ENCODE measurements at places on chromosomes 12 and 14.

DNA sequence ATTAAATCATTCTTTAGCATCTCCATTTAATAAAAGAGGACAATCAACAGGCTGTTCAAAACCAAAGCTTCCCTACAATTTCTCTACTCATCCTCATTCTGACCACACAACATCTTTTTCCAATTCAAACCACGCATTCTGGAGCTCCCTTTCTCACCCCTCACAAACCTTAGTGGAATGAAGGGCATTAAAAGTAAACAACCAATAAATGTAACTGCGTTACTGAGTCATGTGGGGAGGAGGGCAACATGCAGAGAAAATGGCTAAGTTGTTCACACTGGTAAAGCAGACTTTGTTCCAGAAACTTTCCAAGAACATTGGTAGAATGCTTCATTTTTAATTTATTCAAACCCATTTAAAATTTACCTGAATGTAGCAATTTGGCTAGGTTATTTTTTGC, 19.6 kb downstream of the SOX5 start:
- no peak overlapping the region for H3K27ac ChIP-seq
- H3K36me3 ChIP-seq, result no peaks in the 10 kb centered on the region
- H3K4me3 ChIP-seq, result no peak overlapping the region
- H3K4me1 ChIP-seq, result no peaks in the 10 kb centered on the region
- H3K27me3 ChIP-seq, result no peaks in the 10 kb centered on the region
- DNase-seq, result no peak

GRCh38 chr12:113054948-113055486, 1.5 kb upstream of the DTX1 start:
- H3K27ac ChIP-seq, result no peak overlapping the region
- H3K27me3 ChIP-seq, result no peaks in the 10 kb centered on the region
- H3K4me1 ChIP-seq, result peaks cover 12% of the 10 kb centered on the region
- no peaks in the 10 kb centered on the region for H3K36me3 ChIP-seq
- peak overlapping the region; percentile 26 for H3K4me3 ChIP-seq
- DNase-seq, result no peak

GRCh38 chr12:106138357-106138632, 459 bp downstream of the NUAK1 start:
- H3K4me1 ChIP-seq, result peaks cover 5% of the 10 kb centered on the region
- peaks cover 87% of the 10 kb centered on the region for H3K27me3 ChIP-seq
- peaks cover 2% of the 10 kb centered on the region for H3K36me3 ChIP-seq
- no peak overlapping the region for H3K27ac ChIP-seq

DNA sequence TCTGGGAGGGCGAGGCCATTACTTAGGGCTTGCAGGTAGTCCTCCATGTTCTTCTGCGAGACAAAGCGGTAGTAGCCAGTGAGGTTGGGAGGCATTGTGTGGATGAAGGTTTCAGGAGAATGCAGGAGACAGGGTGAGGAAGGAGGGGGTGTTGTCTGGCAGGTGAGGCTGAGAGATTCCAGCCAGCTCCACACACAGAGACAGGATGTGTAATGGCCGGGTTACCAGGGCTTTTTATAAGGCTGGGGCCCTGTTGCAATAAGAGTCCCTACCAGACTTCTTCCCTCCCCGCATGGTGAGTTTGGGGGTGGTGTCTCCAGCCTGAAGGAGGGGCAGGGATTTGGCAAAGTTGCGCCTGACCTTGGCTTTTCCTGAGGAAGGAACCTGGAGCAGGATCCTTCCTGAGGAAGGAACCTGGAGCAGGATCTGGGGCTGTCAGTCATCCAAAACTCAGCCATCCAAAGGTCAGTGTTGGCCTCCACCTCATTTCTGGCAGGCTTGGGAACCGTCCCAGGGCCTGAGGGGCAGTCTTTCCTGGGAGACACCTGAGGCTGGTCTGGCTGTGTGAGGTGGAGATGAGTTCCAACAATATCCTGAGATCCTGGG, at the start of gene RBP5:
Gene RBP5 (minus strand): TSS at position 209 of the 606 bp plus-strand sequence. CDS start 114 bp downstream, at position 95.
- H3K4me3 ChIP-seq, result peak within 1 kb of the TSS; percentile 99
- peaks cover 10% of the 10 kb centered on the region for H3K36me3 ChIP-seq
- no peak for DNase-seq
- peak within 1 kb of the TSS; percentile 96 for H3K27ac ChIP-seq
- no peaks in the 10 kb centered on the region for H3K27me3 ChIP-seq

DNA sequence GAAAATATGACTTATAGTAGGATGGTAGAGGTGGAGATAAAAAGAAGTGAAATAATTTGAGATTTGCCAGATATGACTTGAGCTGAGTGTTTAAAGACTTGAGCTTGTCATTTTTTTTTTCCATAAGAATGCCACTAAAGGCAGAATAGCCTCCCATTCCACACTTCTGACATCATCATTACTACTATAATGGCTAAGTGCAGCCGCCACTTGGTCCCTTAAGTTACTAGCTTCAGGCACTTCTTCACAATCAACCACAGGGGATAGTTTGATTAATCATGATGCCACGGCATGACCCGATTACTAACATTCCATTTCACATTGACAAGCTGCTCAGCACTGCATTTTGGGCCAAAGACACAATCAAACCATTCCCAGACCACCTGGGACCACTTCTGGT, 127.9 kb downstream of the EFCAB11 start:
- no peaks in the 10 kb centered on the region for H3K4me1 ChIP-seq
- H3K4me3 ChIP-seq, result no peak overlapping the region
- peaks cover 18% of the 10 kb centered on the region for H3K27me3 ChIP-seq
- H3K27ac ChIP-seq, result no peak overlapping the region
- no peaks in the 10 kb centered on the region for H3K36me3 ChIP-seq
- no peak for DNase-seq
